D721Med (cell line): ENCODE measurements at places on chromosomes 12 and 14.

DNA sequence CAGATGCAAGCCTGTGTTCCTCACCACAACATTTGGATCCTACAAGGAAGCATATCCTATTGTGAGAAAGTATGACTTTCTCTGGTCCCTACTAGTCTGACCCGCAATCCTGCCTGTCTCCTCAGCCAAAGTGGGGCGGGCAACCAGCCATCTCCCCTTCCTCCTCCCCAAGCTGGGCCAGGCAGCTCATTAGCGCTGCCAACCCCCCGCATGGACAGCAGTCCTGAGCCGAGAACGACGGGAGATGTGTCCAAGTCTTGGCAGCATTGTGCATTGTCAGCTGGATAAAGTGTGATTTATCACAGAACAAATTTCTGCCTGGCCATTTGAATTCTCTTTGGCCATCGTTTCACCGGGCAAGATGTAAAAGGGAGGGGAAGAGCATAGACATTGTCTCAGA, 139.4 kb downstream of the SLC15A4 start:
- DNase-seq, result no peak

- DNase-seq, result no peak
These were observed 3.3 kb downstream of the AP1G2 start for GRCh38 chr14:23564181-23564812.

DNA sequence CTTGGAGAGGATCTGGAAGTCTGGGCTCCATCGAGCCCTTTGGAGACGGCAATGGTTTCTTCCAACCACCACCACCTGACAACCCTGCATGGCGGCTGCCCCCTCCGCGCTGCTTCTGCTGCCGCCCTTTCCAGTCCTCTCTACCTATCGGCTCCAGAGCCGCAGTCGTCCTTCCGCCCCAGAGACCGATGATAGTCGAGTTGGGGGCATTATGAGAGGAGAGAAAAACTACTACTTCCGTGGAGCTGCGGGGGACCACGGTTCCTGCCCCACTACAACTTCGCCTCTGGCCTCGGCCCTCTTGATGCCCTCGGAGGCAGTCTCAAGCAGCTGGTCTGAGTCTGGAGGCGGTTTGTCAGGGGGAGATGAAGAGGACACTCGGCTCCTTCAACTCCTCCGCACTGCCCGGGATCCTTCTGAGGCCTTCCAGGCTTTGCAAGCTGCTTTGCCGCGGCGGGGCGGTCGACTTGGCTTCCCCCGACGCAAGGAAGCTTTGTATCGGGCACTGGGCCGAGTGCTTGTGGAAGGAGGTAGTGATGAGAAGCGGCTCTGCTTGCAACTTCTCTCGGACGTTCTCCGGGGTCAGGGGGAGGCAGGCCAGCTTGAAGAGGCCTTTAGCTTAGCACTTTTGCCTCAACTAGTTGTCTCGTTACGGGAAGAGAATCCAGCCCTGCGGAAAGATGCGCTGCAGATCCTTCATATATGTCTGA, 499 bp downstream of the TOGARAM1 start:
- no peak for DNase-seq

DNA sequence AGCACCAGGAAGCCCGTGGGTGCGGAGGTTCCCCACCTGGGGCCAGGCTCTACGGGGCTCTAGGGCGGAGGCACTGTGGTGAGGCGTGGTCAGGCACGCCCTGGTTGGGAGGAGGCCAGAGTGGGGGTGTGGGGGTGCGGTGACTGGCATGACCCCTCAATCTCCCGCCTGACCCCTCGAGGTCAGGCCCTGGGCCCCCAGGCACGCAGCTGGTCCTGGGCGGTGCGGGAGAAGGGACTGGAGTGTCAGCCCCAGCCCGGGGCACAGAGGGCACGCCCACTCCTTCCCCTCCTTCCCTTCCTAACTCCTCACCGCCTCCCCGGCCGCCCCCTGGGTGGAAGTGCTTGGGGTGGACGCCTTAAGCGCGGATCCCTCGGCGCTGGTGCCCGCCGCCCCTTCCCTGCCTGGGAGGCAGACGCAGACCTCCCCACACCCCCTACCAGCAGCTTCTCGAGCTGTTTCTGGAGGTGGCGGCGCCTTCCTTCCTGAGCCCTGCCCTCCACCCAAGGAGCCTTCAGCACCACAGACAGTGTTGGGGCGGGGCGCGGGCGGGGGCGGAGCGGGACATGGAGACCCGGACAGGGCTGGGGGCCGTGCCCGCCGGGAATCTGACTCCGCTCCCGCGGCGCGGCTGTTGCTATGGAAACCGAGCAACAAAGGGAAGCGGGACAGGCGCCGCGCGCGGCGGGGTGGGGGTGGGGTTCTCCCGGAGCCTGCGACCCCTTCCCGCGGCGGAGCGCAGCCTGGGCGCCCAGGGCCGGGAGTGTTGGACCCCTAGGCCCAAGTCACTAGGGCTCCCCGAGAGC, 741 bp upstream of the CRIP2 start:
- peak; percentile 95 for DNase-seq

- DNase-seq, result no peak
These were observed 65.0 kb downstream of the KICS2 start for GRCh38 chr12:64157110-64157509.

DNA sequence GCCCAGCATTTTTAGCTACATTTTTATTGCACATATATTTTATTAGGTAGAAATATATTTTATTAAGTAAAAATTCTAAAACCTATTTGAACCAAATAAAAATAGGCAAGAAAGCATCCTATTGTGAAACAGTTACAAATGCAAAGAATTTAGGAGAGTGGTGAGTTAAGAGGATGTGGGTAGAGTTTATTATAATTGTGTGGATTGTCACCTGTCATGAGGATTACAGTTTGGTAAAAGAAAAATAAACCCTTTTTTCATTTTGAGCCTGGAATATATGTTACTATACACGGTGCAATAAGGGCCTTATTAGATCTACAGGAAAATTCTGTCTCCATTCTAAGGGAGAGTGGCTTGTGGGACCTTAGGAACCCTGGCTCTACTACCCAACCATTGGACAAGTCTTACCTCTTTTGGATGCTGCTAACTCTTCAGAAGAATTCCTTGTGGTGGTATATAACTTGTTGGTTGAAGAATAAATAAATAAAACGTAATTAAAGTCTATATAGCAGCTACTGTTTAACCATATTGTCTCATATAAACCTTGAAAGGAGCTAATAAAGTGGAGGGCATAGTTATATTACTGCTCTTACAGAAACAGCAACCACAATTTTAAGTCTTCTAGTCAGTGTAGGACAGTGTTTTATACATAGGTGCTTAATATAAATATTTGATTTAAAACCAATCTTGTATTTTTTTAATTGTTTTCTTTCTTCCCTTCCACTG, 67.8 kb downstream of the FGD4 start:
- no peak for DNase-seq
